ENCODE measurements at places on chromosomes 16 and 17.

- no peak for DNase-seq
Observed at GRCh38 chr16:50313596-50314478, 47.5 kb downstream of the ADCY7 start.

GRCh38 chr16:68473358-68474070 lies 25.2 kb upstream of the SMPD3 start:
- no peak for DNase-seq

DNA sequence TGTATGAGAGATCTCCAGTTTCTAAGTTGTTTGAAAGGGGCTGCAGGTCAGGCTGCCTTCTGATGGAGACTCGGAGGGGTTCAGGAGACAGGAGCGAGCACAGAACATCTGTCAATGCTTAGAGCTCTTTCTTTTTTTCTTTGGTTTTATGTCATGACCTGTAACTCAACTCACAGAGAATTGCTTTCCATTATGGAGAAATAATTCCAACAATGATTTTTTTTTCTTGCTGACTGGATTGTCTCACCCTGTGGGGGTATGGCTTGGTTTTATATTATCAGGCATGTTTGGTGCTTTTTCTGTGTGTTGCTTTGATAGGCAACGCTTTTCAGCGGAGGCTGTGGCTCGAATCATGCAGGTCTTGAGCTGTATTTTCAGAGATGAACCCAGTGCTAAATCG lies 10.7 kb upstream of the KCNJ2 start:
- DNase-seq = no peak

GRCh38 chr16:8126313-8126712 lies 464.0 kb downstream of the TMEM114 start:
- DNase-seq = no peak

- DNase-seq = no peak
Observed at GRCh38 chr16:79336437-79337229, 263.9 kb downstream of the MAF start.

DNA sequence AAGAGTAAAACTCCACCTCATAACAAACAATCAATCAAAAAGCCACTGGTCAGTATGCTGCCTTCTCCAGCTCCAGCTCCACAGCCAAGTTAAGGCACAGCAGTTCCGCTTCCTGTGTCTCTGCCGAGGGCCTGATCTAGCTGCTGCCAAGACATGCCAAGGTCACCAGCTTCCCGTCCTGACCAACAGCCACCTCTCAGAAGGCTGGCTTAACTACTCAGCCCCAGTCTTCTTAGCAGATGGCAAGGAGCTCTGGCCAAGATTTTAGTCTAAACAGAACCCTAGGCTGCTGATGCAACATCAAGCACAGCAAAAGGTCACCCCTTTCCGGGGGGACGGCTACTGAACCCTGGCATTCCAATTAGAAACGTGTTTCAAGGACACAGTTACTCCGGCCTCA lies 17.7 kb upstream of the MNT start:
- no peak for DNase-seq

GRCh38 chr17:67865438-67865837 lies 40.1 kb downstream of the BPTF start:
- no peak for DNase-seq

- no peak for DNase-seq
Observed at GRCh38 chr17:17750881-17751280, 69.6 kb downstream of the RAI1 start.

- DNase-seq = no peak
Observed at GRCh38 chr17:80025796-80026195, 9.9 kb downstream of the TBC1D16 start.

- DNase-seq = no peak
Observed at GRCh38 chr16:81606039-81606438, 161.4 kb downstream of the CMIP start.

- no peak for DNase-seq
Observed at GRCh38 chr16:23496821-23497542, 13.3 kb downstream of the GGA2 start.

- DNase-seq = no peak
Observed at GRCh38 chr17:58710948-58711552, 18.6 kb downstream of the RAD51C start.

GRCh38 chr16:47470810-47471209 lies 9.7 kb downstream of the PHKB start:
- no peak for DNase-seq

DNA sequence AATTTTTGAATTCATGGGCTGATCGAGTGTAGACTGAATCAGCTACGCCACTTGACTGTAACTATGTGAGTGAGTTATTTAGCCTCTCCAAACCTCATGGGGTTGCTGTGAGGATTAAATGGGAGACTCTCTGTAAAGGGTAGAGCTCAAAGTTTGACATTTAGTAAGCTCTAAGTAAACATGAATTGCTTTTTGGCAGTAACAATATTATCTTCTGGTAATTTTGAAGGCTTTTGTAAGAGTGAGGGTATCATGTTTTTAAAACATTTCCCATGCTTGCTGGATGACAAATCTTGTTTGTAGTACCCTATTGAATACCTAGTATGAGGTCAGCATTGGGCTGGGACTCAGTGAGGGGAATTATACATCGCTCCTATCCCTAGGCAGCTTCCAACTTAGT lies 35.3 kb downstream of the MRTFB start:
- no peak for DNase-seq

DNA sequence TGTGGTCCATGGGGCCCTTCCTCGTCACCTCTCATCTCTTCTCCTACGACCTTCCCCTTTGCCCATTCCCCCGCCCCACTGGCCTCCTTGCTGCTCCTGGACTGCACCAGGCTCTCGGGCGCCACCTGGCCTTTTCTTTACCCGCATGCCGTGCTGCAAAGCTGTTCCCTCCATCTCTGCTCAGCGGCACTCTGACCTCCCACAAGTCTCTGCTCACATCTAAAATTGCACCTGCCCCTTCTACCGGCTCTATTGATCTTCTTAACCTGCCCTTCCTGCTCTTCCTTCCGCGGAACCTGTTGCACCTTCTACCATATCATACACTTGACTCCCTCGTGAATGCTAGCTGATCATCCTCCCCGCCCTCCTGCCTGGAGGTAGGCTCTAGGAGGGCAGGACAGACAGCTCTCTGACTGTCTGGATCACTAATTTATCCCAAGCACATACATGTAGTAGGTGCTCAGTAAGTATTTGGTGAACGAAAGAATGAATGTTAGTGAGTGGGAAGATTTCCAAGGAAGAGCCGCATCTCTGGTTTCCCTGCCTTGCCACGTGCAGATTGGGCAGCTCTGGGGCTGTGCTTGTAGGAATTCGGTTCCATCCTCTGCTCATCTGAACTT lies 17.3 kb downstream of the DNAH17 start:
- DNase-seq = no peak

DNA sequence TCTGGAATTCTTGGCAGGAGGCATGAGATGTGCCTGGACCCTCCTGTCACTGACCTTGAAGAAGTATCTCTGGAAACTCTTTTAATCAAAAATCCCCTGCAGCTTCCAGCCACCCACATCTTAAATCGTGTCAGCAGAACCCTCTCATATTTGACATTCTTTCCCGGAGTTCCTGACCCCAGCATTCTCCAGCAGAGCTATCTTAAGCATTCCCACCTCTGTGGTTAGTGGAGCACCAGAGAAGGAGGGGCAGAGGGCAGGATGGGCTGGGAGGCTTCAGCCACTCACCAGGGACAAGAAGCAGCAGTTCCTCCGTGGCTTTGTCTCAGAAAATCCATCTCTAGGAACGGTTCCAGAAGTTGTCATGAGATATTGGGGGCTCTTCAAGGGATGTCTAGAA lies 149.9 kb downstream of the RGS9 start:
- no peak for DNase-seq

- DNase-seq = no peak
Observed at GRCh38 chr17:33803199-33803685, 451.8 kb upstream of the CCL2 start.

GRCh38 chr16:75861311-75862097 lies 135.2 kb upstream of the CPHXL start:
- DNase-seq = no peak

DNA sequence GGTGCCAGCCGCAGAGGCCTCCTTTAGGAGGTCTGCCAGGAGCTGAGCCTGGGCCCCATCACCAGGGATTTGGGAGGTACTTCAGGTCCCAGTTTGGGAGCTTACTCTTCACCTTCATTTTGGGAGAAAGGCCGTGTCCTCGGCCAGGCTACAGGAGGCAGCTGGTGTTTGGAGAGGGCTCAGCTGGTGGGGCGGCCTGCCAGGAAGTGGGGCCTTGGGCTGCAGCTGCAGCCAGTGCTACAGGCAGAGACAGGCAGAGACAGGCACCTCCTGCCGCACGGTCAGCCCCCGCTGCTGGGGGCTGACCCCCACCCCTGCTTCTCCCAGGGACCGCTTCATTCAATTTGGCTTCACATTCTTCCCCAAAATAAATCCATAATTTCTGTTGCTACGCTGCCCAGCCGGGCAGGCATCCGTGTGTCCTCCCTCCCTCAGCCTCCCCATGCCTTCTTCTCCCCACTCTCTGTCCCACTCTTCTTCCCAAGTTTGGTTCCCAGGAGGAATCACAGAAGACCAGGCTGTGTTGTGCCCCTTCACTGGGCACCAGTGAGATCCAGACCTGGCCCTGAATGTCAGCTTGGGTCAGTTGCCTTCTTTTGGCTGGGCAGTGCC lies 6.1 kb downstream of the TMEM235 start:
- DNase-seq = peak; percentile 79

DNA sequence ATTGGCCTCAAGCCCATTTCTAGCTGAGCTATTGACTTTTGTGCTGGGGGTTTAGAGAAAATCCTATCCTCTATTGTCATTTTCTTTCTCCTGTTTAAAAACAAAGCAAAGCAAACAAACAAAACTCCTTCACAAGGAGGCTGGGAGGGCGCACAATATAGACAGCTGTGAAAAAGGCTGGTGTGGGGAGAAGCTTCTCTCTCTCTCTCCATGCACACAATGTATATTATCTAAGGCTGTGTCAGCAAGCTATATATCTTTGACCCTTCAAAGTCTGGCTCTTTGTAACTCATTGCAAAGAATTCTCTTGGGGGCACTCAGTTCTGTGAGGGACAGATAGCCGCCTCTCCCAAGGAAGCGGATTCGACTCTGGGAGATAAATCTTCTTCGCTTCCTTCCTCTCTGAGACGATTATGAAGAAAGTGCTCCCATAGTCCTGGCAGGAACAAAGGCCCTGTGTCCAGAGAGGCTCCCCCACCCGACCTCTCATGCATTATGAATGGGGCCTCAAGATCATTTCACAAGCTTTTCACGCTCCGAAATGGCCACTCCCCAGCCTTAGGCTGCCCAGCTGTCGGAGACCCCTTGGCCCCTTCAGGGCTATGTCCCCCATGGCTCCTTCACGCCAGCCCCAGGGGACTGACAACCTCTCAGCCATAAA lies 33.2 kb upstream of the MEAK7 start:
- DNase-seq = no peak

- DNase-seq = no peak
Observed at GRCh38 chr17:66466106-66466820, 163.8 kb downstream of the PRKCA start.

- no peak for DNase-seq
Observed at GRCh38 chr16:85553436-85554113, 59.5 kb upstream of the GSE1 start.

DNA sequence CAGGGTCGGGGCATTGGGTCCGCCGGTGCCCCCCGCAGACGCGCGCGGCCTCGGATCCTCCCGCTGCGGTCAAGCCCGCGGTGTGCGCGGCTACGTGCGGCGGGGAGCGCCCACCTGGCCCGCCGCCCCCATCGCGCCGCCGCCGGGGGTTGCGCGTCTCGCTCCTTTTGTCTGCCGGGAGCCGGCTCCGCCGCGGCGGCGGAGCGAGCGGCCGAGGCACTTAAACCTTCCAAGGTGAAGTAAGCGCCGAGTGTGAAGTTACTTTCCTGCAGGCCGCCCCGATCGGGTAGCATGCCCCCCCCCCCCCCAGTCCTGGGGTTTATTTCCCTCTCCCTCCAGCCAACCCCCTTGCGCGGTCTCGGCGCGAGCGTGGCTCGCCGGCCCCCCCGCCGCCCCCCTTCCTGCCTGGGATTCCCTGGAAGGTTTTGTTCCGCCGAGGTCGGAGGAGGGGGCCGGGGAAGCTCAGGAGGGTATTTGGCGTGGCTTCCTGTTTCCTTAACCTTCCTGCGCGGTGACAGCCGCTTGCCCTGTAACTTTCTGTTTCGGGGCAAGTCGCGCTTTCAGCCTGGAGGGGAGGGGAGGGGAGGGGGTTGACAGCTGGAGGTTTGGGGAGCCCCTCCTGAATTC lies 56.6 kb upstream of the GSE1 start:
- no peak for DNase-seq

DNA sequence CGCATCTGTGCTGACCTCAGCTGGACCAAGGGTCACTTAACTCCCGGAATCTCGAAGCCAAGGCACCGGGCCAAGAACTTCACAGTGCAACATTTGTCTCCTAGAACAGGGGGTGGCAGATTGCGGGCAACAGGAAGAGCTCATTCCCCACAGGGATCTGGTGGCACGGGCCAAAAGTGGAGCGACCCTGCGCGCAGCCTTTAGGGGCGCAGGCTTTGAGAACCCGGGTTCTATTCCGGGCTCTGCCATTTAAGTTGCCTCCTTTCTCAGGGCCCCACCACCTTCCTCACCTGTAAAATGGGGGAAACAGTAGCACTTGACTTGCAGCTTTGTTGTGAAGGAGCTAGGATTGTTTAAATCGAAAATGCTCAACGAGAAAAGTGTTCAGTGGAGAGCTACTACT lies 651 bp downstream of the SHMT1 start:
- peak; percentile 88 for DNase-seq

- DNase-seq = no peak
Observed at GRCh38 chr16:13968835-13969234, 48.9 kb downstream of the ERCC4 start.

- DNase-seq = peak; percentile 34
Observed at GRCh38 chr16:82031116-82032084, 3.7 kb upstream of the HSD17B2 start.

DNA sequence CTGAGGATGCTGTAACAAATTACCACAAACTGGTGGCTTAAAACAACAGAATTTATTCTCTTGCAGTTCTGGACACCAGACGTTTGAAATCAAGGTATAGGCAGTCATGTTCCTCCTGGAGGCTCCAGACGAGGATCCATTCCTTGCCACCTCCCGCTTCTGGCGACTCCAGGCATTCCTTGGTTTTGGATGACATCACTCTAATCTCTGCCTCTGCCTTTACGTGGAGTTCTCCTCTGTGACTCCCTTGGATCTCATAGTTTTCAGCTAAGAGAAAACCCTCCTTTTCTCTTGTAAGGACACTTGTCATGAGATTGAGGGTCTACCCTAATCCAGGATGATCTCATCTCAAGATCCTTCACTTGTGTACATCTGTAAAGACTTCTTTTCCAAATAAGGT lies 31.4 kb upstream of the HS3ST3B1 start:
- no peak for DNase-seq

DNA sequence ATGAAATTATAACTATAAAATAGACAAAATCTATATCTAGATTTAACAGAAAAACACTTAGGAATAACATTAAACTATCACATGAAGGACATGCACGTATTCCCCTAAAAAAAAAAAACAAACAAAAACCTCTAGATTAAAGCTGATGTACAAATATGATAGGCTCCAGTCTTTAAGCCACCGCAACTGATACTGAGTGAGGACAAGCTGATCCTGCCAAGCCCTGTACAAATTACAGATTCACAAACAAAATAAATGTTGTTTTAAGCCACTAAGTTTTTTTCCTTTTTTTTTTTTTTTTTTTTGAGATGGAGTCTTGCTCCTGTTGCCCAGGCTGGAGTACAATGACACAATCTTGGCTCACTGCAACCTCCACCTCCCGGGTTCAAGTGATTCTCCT lies 35.3 kb downstream of the SMURF2 start:
- DNase-seq = no peak

Measured in amygdala (tissue), 56 donors.